ENCODE measurements at places on chromosomes 16 and 17.

DNA sequence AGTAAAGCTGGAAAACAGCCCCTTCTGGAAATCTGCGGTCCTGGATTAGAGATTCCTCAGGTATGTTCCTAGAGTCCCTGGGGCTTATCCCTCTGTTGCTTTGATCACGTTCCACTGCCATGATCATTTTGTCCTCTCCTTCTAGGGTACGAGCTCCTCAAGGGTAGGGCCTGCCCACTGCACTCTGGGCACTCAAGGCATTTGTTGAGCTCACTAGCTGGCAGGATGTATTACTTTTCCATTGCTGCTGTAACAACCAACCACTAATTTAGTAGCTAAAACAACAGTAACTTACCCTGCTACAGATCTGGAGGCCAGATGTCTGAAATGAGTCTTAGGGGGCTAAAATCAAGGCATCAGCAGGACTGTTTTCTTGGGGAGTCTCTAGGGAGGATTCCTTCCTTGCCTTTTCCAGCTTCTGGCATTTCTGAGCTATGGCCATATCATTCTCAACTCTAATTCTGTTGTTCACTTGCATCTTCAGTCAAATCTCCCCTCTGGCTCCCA lies 65.7 kb downstream of the ARSG start:
- peak; percentile 30 for DNase-seq

DNA sequence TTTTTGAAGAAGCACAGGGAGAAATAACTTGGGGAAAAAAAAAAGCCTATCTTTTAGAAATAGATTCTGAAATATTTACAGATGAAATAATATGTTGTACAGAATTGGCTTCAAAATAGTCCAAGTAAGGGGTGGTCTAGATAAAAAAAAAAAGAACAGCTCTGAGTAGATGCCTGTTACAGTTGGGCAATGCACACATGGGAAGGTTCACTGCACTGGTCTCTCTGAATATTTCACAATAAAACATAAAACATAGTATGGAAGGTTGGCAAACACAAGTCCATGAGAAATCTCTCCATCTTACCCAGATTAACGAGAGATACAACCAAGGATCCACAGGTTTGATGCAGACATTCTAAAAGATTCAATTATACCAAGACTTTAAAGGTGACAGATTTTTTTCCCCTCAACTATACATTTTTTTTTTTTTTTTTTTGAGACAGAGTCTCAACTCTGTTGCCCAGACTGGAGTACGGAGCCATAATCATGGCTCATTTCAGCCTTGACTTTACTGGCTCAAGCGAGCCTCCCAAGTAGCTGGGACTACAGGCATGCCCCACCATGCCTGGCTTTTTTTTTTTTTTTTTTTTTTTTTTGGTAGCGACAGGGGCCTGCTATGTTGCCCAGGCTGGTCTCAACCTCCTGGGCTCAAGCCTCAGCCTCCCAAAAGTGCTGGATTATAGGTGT lies 58.0 kb downstream of the KANSL1 start:
- DNase-seq = peak; percentile 58

- peak; percentile 61 for DNase-seq
Observed at GRCh38 chr17:6231886-6232731, 161.9 kb downstream of the WSCD1 start.

DNA sequence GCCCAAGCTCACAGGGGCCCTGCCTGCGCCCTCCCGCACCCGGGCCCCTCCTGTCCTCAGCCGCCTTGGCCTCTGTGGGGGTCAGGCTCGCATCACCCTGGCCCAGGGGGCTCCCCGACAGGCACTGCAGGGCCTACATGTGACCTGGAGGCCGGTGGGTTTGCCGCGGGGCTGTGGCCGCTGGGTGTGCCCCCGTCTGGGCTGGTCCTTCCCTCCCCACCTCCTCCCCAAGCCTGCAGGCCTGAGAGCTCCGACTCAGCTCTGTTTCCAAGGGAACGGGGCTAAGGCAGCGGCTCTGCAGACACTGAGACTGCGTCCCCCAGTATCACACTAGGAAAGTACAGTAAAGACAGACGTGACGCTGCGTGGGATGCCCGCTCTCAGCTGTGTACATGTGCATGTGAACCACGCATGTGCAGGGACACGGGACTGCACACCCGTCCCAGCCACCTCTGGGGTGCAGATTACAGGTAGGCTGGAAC lies 16.5 kb upstream of the WDR45B start:
- no peak for DNase-seq

DNA sequence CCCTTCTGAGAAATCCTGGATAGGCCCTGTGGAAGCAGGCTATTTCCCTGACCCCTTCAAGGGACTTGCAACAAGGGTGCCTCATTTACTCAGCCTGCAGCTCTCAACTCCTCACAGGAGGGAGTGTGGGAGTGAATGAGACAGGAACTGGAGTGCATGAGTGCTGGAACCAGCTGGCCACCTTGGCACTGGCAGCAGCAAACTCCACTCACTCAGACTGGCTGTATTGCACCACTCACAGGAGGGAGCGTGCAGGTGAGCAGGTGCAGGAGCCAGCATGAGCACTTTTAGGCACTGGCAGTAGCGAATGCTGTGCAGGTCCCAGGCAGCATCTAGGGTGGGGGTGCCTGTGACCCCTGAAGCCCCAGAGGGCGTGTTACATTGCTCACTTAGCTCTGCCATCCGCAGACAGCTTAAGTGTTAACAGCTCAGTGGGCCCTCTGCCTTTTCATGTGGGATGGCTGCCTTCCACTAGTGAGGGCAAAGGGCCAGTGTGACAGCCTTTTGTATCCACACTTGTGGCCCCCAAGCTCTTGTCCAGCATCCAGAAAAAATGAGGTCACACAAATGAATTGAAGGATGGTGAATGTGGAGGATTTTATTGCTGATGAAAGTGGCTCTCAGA lies 11.0 kb upstream of the ZNHIT3 start:
- no peak for DNase-seq

- no peak for DNase-seq
Observed at GRCh38 chr17:82949361-82949760, 109.5 kb upstream of the ZNF750 start.

DNA sequence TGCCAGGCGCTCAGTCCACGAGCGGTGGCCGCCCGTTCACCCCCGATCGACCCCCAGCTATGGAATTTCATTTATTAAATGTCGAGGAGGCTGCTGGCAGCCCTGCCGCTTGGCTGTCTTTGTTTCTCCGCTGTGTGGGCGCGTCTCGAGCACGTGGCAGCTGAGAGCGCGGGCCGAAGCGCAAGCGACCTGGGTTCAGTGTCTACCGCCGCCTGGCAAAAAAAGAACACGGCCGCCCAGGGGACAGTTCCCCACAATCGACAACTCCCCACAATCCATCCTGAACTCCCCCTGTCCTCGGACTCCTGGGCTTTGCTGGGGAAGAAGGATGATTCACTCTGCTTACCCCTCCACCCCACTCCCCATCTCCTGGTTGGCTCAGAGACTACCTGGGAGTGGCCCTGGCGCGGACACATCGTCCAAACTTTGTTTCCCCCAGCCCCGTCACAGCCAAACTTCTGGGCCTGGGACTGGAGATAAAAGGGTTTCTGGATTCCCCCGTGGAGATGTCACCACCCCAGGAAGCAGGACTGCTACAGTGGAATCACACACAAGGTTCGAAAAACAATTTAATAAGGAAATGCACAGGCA lies 1.7 kb upstream of the ANKRD13B start:
- DNase-seq = no peak
